ENCODE measurements at places on chromosomes 11 and 22.

- no peak for DNase-seq
These were observed 23.8 kb upstream of the CAPRIN1 start for GRCh38 chr11:34027516-34028408.

DNA sequence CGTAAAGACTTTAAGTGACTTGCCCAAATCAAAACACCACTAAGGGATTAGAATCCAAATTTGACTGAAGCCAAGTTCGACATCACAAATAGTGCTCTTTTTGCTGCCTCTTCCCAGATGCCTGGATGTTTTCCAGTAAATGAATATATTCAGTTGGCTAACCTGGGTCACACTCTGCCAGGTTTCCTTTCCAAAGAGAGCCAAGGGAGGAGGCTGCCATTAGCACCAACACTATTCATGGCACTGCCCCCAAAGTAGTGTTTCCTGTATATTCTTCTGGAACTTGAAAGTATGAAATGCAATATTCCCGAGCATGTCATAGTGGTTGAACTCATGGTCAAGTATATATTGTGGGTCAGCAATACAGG is 219.3 kb upstream of the UBASH3B start:
- DNase-seq: no peak

GRCh38 chr11:70671611-70672010 is 273.3 kb downstream of the CTTN start:
- no peak for DNase-seq

DNA sequence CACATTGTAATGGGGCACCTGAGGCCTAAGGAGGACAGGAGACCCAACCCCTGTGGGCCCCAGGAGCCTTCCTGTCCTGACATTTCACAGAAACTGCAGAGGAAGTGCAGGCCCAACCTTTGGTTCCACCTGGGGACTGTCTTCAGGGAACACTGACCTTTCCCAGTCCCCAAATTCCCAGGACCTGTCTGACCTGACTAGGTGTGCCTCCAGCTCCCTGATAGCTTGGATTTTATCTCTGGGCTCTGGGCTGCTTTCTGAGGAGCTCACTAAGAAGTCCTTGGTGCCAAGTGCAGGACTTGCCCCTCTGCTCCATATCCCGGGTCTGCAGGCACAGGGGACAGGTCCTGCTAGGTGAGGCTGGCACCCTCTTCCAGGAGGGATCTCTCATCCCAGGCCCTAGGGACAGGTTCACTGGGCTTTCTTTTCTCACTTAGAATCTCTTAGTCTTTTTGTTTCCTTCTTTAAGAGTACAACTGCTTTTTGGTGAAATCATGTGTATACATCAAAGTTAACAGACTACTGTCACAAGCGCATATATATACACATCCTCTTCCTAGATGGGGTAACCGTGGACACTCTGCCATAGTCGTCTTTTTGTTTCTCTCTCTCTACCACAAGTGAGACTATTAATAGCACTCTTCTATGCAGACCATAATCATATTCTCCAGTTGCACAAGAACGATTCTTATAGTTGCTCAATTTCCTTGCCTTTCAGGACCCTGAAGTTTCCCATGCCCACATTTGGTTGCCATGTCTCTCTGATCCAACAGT is 72.0 kb upstream of the IGLL5 start:
- no peak for DNase-seq

DNA sequence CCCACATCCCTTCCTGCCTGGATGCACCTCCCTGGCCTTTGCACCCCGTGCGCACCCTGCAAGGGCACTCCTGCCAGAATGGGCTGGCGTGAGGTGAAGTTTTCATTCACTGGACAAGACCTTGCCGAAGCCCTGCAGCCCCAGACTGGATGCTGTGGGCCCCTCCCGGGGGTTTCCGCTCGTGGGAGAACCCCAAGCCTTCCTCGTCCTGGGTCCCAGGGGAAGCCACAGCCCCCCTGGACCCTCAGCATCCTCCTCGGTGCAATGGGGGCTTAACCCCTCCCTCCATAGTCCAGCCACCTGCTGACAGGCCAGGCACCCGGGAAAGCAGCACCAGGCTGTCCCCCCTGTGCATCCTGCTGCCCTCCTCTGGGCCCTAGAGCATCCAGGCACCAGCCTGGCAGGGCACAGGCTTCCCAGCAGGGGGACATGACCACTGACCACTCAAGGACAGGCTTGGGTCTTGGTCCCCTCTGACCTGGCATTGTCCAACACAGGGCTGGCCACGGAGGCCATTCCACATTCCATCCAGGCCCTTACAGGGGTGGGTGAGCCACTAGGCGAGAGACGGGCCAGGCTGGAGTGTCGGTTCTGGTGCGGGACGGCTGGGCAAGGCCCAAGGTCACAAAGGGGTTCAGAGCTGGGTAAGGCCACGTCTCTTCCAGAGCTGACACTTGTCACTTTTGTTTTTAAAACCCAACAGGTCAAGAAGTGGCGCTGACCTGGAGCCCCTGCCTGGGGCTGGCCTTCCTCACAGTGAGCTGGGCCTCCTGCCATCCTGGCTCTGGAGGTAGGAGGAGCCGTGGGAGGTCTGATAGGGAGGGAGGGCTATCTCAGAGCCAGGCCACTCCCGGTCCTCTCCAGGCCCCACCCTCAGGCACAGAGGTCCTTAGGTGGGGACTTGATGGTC is 41.5 kb upstream of the PPARA start:
- no peak for DNase-seq

GRCh38 chr11:126352934-126353801 is 2.3 kb upstream of the ST3GAL4 start:
- no peak for DNase-seq

GRCh38 chr11:3830730-3831129 is 10.0 kb downstream of the RHOG start:
- DNase-seq: no peak

DNA sequence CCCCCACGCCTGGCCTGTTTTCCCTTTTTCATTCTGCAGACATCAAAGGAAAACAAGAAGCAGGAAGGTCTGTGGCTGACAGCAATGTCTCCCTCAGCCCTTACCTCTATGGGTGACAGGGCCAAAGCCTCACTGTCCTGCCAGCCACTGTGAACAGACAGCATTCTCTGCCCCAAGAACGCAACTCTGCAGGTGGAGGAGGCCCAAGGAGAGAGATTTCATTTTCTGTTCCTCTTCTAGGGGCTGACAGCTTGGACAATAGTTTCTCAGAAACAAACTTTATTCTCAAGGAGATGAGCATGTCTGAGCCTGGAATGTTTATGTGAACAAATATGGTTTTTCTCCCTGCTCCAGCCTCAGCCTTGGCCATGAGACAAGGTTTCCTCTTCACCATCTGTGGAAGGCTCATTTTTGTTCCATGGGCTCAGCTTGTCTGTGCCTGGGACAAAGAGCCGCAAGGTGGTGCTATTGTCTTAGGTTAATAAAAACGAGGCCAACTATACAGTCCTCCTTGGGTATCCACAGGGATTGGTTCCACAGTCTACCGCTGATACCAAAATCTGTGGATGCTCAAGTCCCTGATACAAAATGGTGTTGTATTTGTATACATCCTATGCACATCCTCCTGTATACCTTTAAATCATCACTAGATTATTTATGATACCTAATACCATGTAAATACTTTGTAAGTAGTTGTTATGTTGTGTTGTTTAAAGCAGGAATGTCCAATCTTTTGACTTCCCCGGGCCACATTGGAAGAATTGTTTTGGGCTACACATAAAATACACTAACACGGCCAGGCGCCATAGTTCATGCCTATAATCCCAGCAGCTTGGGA is 5.8 kb downstream of the PIWIL3 start:
- no peak for DNase-seq

- DNase-seq: no peak
These were observed 2.8 kb downstream of the USH1C start for GRCh38 chr11:17541330-17541885.

GRCh38 chr22:44431256-44431655 is 66.8 kb downstream of the RTL6 start:
- peak; percentile 16 for DNase-seq

- no peak for DNase-seq
These were observed 8.0 kb downstream of the SYT12 start for GRCh38 chr11:67030976-67031375.

DNA sequence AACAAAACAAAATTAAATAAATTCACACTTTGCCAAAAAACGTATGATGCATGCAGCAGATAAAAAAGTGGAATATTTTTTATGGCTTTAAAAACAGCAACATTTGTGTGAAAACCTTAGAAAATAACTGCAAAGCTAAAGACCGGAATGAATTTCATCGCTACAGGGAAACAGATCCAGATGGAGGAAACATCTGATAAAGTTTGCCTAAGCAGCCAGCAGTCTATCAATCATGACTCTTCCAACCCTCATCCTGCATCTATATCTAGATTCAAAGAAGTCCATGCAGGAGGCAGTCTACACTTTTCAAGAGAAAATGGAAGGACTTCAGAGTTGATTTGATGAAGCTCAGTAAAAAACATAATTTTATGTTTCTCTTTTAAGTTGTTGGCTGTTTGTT is 126.8 kb downstream of the SWAP70 start:
- no peak for DNase-seq

DNA sequence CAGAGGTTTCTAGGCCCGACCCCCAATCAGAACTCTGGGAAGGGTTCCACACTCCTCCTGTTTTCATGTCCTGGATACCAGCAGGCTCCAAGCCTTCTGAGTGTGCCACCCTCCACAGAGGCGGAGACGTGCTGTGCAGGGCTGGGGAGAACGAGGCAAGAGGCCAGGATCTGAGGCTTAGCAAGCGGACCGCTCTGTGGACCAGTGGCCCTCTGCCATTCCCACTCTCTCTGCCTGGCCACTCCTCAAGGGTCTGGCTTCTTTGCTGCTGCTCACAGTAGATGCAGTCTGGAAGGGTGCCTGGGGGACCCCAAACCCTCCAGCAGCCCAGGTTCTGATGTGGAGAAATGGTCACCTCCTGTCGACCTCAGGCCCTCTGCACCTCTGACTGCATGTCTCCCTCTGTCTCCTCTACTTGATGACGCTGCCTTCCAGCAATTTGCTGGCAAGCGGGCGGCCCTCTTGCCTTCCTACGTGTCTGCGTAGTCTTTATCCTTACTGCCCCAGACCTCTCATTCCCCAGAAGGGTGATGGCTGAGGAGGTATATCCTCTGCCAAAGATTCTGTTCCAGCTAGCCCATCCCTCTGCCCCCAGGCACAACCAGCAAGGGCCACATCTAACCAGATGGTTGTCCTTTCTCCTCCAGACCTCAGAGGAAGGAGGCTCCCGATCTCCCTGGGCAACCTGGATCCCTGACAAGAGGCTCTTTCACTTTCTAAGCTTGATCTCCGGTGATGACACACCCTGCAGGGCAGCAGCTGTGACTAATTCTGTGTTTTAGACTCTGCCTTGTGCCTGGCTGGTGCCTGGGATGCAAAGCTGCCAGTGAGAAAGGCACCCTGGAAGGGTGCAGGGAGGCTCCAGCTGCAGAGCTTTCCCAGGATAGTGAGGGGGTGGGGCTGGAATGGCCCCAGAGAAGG is 87.3 kb downstream of the NAT10 start:
- no peak for DNase-seq

GRCh38 chr22:17191163-17191784 is 28.0 kb downstream of the ADA2 start:
- DNase-seq: no peak

DNA sequence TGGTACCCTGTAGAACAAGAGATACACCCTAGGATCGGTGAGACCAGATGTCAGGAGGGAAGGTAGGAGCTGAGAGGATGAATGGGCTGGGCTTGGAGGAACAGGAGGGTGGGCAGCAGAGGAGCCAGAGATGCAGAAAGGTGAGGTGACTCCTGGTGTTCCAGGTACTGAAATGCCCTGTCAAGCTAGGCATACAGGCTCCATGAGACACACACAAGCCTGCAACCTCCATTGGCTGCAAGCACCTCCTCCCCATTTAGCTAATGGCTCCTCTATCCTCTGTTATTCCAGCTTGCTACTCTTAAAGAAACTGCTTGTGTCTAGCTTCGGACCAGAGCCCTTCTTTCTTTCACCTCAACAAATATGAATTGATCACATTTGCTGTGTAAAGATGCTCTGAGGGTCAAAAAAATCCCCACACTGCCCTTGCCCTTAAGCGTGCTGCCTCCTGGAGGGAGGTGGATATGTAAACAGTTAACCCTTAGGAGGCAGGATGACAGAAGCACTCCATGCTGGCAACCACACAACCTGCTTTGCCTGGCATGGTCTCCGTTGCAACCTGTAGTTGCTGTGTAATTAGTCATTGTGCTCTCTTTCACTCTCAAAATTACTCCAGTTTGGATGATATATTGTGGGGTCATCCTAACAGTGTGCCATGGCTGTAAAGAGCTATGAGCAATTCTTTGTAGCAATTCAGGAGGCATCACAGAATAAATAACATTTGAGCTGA is 156.0 kb downstream of the PKNOX2 start:
- no peak for DNase-seq

DNA sequence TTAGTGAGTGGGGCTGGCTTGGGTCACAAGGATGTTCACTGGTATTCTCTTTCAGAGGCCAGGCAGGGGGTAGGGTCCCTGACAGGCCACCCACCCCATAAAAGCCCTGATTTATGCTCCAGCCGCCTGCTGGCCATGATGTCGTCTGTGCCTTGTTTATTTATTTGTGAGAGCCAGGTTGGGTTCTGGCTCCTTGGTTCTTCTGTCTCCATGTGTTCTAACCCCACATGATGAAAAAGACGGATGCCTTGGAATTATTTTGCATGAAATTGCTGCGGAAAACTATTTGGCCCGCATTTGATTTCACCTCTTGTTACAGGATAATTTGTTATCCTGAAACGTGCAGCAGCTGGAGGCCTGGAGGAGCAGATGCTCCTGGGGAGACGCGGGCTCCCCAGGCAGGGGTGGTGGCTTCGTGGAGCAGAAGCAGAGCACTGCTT is 46.3 kb upstream of the WNT11 start:
- no peak for DNase-seq

DNA sequence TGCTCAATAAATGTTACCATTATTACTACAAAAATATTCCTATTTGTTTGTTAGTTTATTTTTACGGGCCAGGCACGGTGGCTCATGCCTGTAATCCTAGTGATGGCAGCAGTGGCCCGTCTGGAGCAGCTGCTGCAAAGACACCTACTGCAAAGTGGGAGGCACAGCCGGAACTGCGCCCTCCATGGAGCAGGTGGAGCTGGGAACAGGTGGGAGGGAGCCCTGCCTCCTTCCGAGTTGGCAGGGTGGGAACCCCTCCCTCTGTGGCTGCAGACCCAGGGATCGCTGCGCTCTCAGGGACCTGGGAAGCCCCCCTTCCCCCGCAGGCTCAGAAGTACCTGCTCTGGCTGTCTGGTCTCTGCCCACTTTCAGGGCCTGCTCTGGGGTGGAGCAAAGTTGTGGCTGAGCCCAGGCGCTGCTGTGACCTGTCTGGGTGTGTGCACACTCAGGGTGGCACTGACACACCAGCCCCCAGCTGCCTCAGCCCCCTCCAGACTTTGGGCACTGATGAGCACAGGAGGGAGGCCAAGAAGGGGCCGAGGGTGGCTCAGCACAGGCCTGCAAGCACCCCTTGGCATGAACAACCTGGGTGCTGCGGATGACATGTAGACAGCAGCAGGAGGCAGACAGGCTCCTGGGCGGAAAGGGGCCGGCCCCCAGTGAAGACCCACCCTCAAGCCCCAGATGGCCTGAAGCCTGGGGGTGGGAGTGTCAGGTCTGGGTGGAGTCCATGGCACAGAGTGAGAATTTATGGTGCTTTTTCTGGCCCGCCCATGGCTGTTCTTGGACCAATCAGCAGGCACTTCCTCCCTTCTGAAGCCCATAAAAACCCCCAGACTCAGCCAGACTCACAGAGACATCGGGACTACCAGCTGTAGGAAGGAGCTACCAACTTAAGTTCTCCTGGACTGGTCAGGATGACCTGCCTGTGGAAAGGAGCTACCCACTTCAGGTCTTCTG is 103.7 kb upstream of the CLMP start:
- no peak for DNase-seq

GRCh38 chr11:33266393-33267215 is 9.4 kb downstream of the HIPK3 start:
- no peak for DNase-seq

All from activated naive CD4-positive, alpha-beta T cell treated with anti-CD3 and anti-CD28 coated beads, Interleukin-2, amount 50 U/mL, for 72 hours (primary cell).